ENCODE measurements at places on chromosomes 11 and 22.

GRCh38 chr22:27578937-27579617 is 222.5 kb downstream of the MN1 start:
- no peak overlapping the region for H3K4me3 ChIP-seq
- peaks cover 28% of the 10 kb centered on the region for H3K4me1 ChIP-seq
- H3K36me3 ChIP-seq: no peaks in the 10 kb centered on the region

DNA sequence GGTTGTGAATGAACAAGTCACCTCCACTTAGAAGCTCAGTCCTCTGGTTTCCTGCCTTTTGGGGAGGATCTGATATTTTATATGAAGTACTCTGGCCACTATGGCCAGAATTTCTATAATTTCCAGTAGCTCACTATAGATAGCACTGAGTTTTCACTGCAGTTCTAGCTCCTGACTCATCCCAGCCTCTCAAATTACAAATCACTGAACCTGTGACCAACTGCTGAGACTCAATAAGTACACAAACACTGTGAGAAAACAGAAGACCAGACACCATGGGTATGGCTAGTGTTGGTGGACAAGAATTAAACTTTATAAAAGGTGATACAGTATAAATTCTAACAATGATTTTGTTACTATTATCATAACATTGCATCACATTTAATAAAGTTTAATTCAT is 47.1 kb upstream of the UCP3 start:
- H3K27me3 ChIP-seq: no peaks in the 10 kb centered on the region
- no peak for DNase-seq
- H3K4me1 ChIP-seq: no peaks in the 10 kb centered on the region
- no peak overlapping the region for H3K27ac ChIP-seq

DNA sequence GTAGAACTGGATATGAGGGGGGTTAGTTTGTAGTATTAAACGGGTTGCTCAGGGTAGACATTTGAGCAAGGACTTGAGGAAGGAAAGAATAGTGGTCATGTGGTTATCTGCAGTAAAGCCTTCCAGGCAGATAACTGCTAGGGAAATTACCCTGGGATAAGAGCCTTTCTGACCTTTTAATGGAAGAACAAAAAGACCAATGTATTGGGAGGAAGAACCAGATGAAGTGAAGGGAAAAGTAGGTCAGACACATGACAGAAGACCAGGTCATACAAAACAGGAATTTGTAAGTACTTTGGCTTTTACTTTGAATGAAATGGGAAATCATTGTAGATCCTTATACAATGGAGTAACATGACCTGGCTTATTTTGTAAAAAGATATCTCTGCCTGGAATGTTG is 241.9 kb upstream of the CTSC start:
- H3K36me3 ChIP-seq: no peaks in the 10 kb centered on the region
- H3K4me1 ChIP-seq: no peaks in the 10 kb centered on the region
- DNase-seq: no peak
- no peak overlapping the region for H3K4me3 ChIP-seq
- H3K27ac ChIP-seq: no peak overlapping the region

- H3K4me3 ChIP-seq: no peak overlapping the region
- H3K27ac ChIP-seq: peak overlapping the region; percentile 88
- H3K27me3 ChIP-seq: no peaks in the 10 kb centered on the region
- H3K36me3 ChIP-seq: no peaks in the 10 kb centered on the region
- DNase-seq: peak; percentile 95
These were observed 5.7 kb upstream of the ACAT1 start for GRCh38 chr11:108115500-108116140.

- no peaks in the 10 kb centered on the region for H3K27me3 ChIP-seq
- H3K4me1 ChIP-seq: no peaks in the 10 kb centered on the region
- no peak overlapping the region for H3K27ac ChIP-seq
- no peaks in the 10 kb centered on the region for H3K36me3 ChIP-seq
- no peak overlapping the region for H3K4me3 ChIP-seq
- no peak for DNase-seq
These were observed 392.2 kb downstream of the ETS1 start for GRCh38 chr11:128195057-128195751.

DNA sequence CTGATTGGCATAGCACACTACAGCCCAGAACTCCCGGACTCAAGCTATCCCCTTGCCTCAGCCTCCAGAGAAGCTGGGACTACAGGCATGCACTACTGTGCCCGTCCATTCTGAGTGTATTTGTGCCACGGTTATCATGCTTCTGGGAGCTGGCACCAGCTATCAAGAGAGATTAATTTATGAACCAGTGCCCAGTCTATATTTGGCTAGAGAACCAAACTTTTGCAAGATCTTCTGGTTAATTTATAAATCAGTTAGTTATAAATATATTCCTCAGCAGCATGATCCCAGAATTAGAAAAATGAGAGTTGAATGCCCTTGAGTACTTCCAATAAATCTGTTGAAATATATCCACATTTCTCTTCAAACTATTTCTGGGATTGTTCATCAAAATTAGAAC is 67.5 kb upstream of the OR5AN1 start:
- no peak overlapping the region for H3K27ac ChIP-seq
- DNase-seq: no peak
- H3K4me3 ChIP-seq: no peak overlapping the region
- no peaks in the 10 kb centered on the region for H3K27me3 ChIP-seq

DNA sequence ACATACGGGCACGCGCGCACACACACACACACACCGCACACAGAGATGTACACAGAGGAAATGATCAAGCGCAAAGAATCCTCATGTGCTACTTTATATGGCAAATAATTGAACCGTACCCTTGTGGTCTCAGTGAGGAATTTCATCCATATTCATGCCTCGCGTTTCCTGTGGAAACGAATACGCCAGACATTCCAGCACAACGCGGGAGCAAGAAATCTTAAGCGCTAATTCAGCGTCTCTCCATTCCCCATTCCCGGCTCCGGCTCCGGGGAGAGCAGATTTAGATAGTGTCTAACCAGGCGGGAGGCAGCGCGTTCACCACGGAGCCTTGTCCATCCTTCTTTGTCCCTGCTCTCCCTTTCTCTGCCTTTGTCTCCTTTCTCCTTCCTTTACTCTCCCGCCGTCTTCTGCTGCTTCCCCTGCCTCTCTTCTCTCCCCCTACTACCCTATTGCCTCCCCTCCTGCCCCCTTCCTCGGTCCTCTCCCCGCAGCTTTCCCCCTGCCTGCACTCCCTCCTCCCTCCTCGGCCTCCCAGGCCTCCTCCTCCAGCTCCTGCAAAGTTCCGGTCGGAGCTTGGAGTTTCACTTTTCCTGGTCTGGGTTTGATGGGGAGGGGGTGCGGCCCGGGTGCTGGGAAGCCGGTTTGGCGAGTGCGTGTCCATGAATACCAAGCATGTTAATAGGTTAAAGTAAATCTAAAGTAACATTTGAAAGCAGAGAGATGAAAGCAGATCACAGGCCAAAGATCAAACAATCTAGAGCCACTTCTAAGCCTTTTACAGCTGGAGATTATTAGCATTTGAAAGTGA is 579.3 kb downstream of the BUD13 start:
- H3K27me3 ChIP-seq: no peaks in the 10 kb centered on the region
- H3K4me1 ChIP-seq: peaks cover 21% of the 10 kb centered on the region
- no peak for DNase-seq

All from right atrium auricular region (tissue), 2 donors.